Upper lobe of right lung (tissue), 1 donor: ENCODE measurements at places on chromosomes 12 and 14.
A peak's percentile ranks its signal among the peaks of the same experiment; 100 is the strongest.

- DNase-seq, result peak; percentile 27
Observed at GRCh38 chr12:108301346-108301745, 37.8 kb downstream of the CMKLR1 start.

DNA sequence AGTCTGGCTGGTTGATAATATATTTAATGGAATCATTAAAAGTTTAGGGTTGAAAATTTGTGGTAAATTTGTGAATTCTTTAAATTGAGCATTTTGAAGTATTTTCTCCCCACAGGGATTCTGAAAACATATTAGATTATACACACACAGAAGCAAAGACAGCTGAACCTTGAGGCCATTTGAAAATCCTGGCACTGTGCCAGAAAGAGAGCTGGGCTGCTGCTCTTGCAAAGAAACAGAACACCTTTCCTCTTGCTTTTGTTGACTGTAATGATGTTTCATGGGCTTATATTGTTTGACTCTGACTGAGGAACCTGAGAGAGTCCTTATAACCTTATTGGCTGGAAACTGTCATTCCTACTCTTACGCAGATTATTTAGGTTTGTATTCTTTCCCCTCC, 4.8 kb downstream of the RNF34 start:
- DNase-seq, result no peak

DNA sequence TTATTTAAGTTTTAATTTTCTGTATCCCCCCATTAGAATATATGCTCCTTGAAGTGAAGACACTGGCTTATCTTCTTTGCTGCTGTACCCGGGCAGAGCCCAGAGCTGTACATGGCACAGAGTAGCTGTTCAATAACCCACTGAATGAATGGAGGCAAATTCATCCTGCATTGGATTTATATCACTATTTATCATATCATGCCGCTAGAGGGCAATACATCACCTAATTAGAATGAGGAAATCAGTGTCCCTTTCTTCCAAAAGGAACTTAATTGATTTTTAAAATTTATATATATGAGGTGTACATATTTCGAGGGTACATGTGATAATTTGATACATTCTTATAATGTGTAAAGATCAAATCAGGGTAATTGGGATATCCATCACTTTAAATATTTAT, 89.2 kb upstream of the TMEM260 start:
- no peak for DNase-seq

GRCh38 chr14:92495027-92495426, 18.6 kb upstream of the RIN3 start:
- DNase-seq, result no peak

- no peak for DNase-seq
Observed at GRCh38 chr12:74770552-74770951, 232.9 kb downstream of the ATXN7L3B start.

DNA sequence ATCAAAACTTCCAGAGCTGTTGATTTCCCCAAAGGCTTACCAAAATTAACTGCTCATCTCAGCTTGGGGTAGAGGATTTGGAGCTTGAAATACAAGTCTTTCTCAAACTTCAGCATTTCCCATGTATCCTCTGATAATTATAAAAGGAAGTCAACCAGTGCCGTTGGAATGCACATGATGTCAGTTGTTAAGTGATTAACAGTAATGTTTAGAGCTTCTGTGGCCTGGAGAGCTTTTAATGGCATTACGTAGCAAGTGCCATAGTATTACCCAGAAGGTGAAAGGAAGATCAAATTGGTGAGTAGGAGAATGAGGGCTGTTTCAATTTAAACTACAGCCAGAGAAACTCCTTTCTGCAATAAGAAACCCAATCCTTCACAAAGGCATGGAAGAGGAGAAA, 62.5 kb upstream of the PTPRR start:
- no peak for DNase-seq

DNA sequence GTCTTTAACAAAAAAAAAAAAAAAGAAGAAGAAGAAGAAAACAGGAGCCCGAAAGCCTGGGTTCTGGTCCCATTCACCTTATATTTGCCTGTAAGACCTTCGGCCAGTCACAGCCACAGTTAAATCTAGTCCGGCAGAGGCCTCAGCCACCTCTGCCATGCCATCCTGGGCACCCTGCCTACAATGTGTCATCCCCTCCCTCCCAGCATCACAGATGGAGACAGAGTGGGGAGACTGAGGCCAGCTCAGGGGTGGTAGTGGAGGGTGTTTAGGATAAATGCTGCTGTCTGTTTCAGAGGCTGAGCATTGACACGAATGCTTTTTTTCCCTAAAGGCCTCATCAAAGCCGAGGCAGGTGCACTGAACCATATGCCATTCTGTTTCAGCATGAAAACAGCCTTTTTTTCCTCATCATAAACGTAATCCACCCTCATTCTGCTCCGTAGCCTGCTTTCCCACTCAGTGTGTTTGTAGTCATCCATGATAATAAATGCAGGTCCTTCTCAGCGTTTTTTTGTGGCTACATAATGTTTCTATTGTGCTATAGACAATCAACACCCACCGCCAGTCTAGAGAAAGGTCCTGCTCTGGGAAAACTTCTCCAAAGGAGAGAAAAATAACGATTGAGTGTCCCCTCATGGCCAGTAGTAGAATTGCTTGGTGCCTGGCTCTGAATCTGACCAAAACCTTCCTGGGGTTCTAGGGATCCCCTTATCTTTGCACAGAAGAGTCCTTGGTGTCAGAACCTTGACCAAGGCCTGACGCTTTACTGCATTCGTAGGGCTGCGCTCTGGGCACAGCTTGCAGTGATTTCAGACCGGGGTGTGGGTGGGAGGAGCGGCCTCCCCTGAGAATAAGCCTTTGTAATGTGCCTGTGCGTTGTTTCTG, 41.1 kb upstream of the TSPAN9 start:
- no peak for DNase-seq

DNA sequence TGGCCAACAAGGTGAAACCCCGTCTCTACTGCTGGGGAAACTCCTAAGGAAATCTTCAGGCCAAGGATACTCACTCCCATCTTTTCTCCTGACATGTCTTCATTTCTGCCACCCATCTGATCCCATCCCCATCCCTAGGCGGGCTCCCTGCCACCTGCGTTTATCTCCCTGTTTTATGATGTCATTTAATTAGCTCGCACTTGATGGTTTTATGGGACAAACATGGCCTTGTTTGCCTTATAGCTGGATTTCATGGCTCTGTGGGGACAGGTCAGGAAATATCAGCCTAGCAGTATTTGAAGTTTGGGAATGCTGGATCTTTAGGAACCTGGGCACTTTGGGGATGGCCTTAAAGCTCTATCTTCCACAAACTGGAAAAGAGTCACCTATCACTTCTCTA, 88.5 kb upstream of the CISTR start:
- no peak for DNase-seq
